ENCODE measurements at places on chromosomes 2 and 18.

DNA sequence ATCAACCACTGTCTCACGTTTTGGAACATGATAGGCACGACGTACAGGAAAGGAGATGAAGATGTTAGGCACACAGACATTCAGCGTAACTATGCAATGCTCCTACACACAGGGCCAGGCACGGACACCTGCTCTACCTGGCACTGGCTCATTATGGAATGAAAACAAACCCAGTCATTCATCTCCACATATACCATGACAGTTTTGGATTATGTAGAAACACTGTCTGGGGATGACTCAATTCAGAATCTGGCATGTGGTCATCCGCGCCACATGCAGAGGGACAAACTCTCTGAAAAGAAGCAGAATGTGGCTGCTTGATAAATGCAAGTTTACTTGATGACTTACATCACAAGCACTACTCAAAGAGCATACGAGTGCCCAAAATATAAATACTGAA is 29.5 kb upstream of the NFU1 start:
- no peak for DNase-seq

GRCh38 chr2:176111309-176111663 is 4.2 kb downstream of the HOXD11 start:
- DNase-seq = peak; percentile 50

GRCh38 chr2:216445501-216445900 is 33.2 kb downstream of the SMARCAL1 start:
- no peak for DNase-seq

- no peak for DNase-seq
These were observed 103.4 kb upstream of the MEX3C start for GRCh38 chr18:51300912-51301311.

DNA sequence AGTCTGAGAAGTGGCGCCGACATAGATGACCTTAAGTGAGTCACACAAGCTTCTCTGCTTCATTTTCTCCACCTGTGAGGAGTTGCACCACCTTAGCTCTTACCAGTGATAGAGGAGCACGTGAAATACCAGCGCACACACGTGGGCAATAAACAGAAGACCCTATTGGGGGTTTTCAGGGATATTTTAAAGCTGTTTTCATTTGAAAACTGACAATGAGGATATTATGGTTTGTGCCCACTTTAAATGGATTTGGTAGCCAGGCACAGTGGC is 47.3 kb upstream of the FZD7 start:
- no peak for DNase-seq

- DNase-seq = no peak
These were observed 13.6 kb downstream of the CIB4 start for GRCh38 chr2:26627350-26628105.

DNA sequence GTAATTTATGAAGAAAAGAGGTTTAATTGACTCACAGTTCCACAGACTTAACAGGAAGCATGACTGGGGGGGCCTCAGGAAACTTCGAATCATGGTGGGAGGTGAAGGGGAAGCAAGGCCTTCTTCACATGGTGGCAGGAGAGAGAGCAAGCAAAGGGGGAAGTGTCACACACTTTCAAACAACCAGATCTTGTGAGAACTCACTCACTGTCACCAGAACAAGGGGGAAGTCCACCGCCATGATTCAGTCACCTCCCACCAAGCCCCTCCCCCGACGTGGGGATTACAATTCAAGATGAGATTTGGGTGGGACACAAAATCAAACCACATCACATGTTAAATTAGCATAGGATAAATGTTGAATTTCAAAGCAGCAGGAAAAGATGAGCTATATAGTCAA is 56.2 kb downstream of the STRADB start:
- DNase-seq = no peak

GRCh38 chr2:192379736-192380135 is 185.0 kb upstream of the TMEFF2 start:
- no peak for DNase-seq

DNA sequence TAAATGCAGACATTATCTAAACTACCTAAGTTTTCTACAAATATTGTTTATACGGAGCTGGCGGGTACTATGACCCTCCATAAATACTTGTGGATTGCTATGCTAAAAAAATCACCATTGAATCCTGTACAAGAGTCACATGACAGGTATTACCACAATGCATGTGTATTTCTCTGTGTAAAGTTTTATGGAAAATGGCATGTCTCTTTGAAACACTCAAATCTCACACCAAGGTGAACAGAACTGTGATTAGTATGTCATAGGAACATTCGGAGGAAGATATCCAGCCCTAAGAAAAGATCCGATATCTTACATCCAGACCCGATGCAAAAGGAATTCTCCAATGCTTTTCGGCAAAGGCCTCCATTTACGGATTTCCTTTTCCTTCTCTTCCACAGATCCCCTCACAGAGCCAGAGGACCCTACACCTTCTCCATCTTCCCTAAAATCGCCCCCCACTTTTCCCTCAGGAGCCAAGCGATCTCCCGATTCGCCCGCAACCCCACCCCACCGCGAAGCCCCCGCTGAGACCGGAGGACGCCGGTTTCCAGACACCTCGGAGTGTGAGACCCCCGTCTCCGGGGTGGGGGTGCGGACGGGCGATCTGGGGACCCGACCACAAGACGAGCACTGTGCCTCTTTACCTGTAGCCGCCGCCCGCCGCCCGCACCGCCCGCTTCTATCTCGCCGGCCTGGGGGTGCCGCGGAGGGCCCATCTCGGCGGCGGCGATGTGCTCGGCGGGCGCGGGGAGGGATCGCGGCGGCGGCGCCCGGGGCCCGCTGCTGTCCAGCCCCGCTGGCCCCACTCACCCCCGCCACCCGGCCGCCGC is 1.2 kb downstream of the SAP130 start:
- no peak for DNase-seq

GRCh38 chr2:207632575-207633493 is 7.6 kb upstream of the METTL21A start:
- no peak for DNase-seq

DNA sequence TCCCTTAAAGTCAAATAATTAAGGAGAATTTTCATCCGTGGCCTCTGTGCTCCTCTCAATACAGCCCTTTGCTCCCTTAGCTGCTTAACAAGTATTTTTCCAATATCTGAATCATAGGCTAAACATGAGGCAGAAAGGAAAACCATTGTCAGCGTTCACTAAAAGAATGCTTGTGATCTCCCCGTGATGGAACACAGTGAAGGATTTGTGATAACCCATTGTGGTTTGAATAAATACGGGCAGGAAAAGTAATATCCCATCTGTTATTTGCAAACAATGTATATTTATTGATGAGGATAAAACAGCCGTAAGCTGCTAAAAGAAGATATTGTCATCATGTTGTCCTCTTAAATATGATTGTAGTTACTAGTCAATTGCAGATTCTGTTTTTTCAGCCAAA is 258.1 kb downstream of the NAPG start:
- no peak for DNase-seq

- peak; percentile 14 for DNase-seq
These were observed 57.4 kb downstream of the MYO1B start for GRCh38 chr2:191302459-191303139.

DNA sequence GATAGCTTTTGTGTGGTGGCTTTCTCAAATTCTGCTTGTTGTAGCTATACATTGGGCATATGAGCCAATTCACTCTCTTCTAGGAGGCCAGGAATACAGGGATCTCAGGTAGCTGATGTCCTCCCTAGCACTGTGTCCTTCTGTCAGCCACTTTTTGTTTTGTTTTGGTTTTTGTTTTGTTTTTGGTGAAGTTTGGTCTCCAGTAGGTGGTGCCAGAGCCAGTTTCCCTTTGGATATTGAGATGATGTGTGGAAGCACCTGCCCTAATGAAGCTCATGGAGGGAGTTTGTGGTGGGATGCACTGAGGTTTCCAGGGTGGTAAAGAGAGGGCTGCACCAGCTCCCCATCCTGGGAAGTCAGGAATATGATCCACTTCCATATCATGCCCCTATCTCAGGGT is 100.5 kb upstream of the VWC2L start:
- no peak for DNase-seq

- peak; percentile 82 for DNase-seq
These were observed 85.2 kb upstream of the NDUFV2 start for GRCh38 chr18:9017167-9017904.

DNA sequence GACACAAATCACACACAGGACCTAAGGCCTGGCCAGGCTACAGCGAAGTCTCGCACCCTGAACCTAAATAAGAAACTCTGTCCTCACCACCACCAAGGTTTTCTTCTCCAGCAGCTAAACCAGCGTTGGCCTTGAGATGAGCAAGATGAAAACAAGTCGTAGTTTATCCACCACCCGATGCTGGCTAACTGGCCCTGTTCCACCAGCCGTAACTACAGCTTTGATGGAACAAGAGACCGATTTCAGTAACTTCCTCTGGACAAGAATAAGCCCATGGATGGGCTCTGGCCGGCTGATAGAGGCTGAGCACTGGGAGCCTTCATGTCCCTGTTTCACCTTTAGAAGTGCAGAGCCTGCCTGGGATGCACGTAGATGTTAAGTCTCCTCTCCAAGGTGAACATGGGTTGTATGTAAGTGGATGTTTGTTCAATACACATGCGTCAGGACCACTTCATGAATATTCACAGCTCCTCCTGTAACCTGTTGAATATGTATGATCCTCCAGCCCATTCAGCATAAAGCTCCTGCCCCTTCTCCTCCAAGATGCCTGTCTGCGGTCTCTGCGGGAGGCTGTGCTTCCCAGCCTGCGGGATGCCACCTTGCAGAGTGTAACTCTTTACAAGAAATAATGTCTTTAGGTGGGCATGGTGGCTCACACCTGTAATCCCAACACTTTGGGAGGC is 24.2 kb downstream of the ADI1 start:
- no peak for DNase-seq

GRCh38 chr2:119523383-119523951 is 816 bp downstream of the SCTR start:
- no peak for DNase-seq

DNA sequence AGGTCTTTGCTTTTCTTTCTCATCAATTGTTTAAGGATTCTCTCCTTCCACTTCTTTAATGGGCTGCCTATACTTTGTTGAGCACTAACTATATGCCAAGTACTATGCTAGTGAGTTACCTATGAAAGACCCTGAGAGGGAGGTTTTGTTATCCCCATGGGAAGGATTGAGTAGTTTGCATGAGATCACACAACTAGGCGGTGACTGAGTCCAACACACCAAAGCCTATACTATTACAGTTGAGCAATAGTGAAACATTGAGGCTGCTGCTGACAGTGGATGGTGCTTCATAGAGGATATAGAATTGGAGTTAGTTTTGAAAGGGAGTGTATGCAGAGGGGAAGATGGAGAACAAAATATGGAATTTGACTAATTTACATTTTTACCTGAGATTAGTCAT is 15.8 kb downstream of the NABP1 start:
- no peak for DNase-seq

GRCh38 chr2:37627710-37628109 is 43.7 kb downstream of the CDC42EP3 start:
- no peak for DNase-seq

DNA sequence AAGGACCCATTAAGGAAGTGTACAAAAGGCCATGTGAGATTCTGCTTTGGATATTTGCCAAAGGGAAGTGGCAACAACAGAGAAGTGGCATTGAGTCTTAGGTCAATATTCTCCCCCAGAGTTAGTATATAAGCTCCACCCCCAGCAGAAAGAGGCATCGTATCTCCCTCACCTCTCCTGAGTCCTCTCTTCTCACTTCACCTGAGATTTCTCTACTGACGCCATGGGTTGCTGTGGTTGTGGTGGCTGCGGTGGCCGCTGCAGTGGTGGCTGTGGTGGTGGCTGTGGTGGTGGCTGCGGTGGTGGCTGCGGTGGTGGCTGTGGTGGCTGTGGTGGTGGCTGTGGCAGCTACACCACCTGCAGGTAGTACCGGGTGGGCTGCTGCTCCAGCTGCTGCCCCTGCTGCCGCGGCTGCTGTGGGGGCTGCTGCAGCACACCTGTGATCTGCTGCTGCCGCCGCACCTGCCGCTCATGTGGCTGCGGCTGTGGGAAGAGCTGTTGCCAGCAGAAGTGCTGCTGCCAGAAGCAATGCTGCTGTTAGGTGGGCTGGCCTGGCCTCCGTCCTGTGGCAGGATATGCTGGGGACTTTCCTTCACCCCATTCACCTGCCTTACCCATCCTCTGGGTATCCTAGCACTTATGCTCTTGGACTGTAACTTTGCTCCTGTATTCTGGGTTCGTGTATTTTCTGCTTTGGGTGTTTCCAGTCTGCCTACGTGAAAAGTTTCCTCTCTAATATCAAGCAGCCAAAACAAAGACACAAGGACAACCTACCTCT is 5.9 kb downstream of the SCYGR3 start:
- DNase-seq = no peak

DNA sequence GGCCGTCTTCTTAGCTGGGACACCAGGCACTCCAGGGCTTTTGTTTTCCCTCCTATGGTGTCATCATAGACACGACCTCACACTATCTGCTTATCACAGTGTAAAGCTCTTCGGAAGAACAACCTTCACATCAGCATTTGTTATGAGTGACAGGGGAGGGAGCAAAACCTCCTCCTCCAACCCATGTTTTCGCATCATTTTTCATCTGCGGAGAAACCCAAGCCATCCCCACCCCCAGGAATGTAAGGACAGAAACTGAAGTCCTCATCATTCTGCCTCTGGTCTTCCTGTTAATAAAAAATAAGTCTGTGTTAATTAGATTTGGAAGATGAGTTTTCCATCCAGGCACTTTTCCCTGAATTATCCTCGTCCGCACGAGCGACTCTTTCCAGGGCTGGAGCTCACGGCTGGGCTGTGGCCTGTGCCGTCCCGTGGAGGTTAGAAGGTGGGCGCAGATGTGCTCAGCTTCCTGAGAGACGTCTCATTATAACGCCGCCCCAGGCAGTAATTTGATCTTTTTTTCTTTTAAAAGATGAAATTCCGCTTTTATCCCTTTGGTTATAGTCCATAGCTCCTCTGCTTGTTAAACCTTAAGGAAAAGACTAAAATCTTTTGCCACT is 101.6 kb upstream of the TMEM18 start:
- no peak for DNase-seq

DNA sequence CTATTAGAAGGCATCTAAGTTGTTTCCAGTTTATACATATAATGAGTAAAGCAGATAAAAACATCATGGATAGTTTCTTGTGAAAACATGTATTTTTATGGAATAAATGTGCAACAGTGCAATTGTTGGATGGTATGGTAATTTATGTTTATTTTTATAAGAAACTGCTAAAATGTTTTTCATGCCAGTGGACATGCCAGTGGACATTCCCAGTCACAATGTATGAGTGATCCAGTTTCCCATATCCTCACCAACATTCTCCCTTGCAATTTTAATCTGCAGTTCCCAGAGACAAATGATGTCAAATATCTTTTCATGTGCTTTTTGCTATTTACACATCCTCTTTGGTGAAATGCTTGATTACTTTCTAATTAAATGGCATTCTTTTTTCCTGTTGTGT is 818.6 kb downstream of the SUCLG1 start:
- no peak for DNase-seq

GRCh38 chr18:3248658-3249359 is 1.2 kb downstream of the MYL12A start:
- no peak for DNase-seq

GRCh38 chr18:66833646-66834045 is 229.8 kb upstream of the CDH19 start:
- DNase-seq = no peak
